ENCODE measurements at places on chromosomes 7 and 10.

- DNase-seq, result peak; percentile 11
Measured at GRCh38 chr10:105963334-105963884, 1201.1 kb downstream of the SORCS1 start.

- DNase-seq, result no peak
Measured at GRCh38 chr10:75640381-75640780, 209.0 kb downstream of the LRMDA start.

- no peak for DNase-seq
Measured at GRCh38 chr10:62000037-62000603, 98.6 kb downstream of the ARID5B start.

DNA sequence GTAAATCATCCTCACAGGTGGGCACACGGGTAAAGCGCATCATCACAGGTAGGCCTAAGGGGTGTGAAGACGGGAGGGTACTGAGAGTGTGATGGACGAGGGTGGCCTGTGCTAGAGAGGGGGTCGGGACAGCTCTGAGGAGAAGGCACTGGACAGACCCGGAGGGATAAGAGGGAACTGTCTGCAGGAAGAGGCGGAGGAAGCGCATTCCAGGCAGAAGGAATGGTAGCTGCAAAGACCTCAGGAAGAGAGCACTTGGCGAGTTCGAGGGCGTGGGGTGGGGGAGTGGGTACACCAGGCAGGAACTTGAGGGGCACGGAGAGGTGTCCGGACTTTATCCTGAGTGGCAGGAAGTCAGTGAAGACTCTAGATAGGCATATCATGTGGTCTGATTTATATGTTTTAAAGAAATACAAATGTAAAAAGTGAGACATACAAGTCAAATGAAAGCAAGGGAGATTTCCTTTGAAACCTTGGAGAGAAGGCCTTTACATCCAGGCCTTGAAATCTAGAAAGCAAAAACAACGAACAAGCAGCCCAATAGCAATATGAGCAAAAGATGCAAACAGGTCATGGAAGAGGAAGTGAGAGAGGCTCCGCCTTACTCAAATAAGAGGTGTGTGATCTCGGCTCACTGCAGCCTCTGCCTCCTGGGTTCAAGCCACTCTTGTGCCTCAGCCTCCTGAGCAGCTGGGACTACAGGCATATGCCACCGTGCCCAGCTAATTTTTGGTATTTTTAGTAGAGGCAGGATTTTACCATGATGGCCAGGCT, 3.6 kb downstream of the LHPP start:
- no peak for DNase-seq

GRCh38 chr7:22240904-22241571, 115.9 kb downstream of the RAPGEF5 start:
- DNase-seq, result no peak

- DNase-seq, result no peak
Measured at GRCh38 chr7:36509962-36510361, 120.3 kb downstream of the ANLN start.

GRCh38 chr7:95485391-95486123, at the start of gene ASB4:
Gene ASB4 (plus strand): TSS chr7:95485943. CDS start chr7:95485972, 29 bp downstream.
- no peak for DNase-seq

DNA sequence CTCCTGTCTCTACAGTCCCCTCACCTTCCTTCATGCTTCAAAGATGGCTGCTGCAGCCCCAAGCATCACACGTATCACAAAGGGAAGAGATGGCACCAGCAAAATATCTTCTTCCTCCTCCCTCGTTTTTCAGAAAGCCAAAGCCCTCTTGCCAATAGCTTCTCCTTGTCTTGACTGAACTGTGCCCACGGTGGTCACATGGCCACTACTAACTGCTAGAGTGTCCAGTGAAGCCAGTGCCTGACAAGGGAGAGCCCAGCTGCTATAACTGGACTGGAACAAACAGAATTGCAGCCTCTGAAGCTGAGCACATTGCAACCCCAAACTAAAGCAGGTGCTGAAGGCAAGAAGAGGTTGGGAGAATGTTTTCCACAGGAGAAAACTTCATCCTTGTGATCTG, 120.8 kb upstream of the RET start:
- no peak for DNase-seq

- DNase-seq, result no peak
Measured at GRCh38 chr7:269721-270120, 20.2 kb upstream of the FOXL3 start.

DNA sequence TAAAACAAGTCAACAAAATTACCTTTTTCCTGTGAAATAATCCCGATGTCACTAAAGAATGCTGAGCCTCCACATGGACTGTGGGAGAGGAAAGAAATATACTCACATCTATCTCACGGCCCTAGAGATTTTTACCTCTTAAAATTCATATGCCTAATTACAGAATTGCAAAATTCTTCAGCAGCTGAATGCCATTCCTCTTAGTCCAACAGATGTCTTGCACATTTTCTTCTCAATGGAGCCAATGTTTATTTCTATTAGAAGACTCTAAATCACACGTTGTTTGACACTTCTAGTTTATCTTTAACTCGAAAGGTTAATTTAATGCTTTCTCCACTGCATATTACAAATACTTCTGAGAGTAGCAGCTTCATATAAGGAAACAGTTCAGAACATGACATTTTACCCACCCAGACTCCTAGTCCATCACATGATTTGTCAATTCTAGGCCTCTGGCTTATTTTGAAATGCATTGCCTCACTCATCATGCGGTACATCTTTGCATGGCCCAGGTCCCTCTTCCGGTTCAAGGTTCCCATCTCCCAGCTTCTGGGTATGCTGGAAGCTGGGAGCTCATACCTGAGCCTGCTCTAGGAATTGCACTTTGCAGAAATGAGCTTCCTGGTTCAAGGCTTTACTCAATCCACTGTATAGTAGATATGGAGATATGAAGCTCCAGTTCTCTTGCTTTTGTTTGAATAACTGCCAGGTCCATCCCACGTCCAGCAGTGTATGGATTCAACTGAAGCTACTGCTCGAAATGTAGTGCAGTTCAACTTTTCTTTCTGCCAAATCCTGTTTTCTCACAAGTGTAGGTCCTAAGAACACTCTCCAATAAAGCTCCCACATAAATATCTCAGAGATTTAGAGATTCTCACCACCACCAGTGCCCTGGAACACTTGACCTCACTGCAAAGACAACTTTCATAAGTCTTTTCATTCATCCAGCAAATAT, 306.2 kb downstream of the GPR37 start:
- no peak for DNase-seq

- DNase-seq, result no peak
Measured at GRCh38 chr7:159027789-159028507, 116.7 kb downstream of the VIPR2 start.

DNA sequence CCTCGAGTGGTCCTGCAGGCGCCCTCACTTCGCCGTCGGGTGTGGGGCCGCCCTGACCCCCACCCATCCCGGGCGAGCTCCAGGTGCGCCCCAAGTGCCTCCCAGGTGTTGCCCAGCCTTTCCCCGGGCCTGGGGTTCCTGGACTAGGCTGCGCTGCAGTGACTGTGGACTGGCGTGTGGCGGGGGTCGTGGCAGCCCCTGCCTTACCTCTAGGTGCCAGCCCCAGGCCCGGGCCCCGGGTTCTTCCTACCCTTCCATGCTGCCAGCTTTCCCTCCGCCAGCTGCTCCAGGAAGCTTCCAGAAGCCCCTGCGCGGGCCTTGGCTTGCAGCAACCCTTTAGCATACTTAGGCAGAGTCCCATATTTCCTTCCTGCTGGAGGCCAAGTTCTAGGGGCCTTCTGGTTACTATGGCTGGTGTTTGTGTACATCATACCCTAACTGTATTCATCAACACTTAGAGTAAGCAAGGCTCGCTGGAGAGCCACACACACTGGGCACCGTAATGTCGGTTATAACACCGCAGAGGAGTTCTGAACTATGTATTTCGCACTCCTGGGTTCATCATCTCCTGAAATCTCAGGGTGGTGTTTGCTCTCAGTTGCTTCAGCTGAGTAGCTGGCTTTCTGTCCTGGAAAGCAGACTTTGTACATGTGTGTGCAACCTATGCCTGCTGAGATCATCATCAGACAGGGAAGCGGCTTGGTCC, 471 bp downstream of the MGMT start:
- DNase-seq, result no peak

DNA sequence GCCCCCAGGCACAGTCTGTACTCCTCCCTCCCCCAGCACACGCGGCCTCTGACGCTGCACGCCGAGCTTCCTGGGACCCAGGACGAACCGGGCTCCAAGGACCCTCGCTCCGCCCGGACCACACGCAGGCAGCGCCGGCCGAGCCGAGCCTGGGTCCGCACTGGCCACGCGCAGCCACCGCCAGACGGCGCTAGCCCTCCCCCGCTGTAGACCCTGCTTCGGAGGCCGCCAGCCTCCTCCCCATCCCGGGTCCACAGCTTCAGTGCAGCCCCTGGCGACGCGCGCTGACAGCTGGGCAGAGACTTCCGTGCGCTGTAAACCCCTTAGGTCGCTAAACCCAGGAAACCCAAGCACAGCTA, 936 bp upstream of the TCERG1L start:
- DNase-seq, result no peak

DNA sequence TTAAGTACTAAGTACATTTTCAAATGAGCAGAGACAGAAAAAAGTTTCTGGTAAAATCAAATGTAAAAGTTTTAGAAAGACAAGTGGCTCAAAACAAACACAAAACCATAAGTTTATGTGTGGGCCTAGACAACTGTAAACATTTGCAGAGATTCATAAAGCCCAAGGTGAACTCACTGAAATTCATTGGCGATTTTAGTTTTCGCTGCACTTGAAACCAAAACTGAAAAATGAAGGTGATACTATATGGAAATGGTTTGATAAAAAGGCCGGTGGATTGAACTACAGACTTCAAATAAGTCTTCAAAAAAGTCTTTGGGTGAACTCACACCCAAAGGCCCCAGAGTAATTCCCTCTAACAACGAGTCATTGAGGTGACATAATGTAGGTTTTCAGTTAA, 1184.9 kb upstream of the C7orf33 start:
- DNase-seq, result no peak

DNA sequence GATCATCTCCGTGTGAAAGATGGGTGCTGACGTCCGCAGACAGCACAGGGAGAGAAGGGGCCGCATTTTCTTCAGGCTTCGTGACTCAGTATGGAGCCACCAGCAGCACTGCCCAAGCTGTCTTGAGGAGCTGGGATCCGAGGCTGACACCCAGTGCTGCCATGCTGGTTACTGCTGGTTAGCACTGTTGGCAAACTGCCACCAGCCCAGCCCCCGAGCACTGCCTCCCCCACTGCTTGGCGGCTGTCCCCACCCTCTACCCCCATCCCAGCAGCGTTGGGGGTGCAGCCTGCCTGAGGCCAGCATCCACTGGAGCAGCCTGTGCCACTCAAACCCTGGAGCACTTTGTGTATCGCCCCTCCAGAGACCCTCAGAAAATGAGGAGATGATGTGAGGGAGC, 35.8 kb upstream of the EN2 start:
- DNase-seq, result no peak

- DNase-seq, result no peak
Measured at GRCh38 chr7:99679032-99679399, 780 bp downstream of the CYP3A5 start.

- DNase-seq, result no peak
Measured at GRCh38 chr10:24650669-24651391, 72.9 kb downstream of the ARHGAP21 start.

GRCh38 chr10:69769395-69769992, 32.2 kb upstream of the COL13A1 start:
- DNase-seq, result no peak

DNA sequence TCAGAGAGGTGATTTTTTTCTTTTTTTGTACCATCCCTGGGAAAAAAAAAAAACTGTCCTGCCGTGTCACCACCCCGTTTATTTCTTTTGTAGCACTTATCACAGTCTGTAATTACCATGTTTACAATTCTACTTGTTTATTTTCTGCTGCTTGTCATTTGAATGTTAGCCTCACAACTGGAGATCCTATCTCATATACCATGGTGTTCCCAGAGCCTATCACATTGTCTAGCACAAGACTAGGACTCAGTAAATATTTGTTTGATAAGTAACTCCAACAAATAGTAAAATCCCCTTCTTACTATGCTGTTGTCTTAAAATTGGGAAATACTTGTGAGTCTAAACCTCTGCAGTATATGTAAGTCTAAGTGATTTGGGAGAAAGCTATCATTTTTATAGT, 36.0 kb downstream of the MKLN1 start:
- DNase-seq, result no peak

DNA sequence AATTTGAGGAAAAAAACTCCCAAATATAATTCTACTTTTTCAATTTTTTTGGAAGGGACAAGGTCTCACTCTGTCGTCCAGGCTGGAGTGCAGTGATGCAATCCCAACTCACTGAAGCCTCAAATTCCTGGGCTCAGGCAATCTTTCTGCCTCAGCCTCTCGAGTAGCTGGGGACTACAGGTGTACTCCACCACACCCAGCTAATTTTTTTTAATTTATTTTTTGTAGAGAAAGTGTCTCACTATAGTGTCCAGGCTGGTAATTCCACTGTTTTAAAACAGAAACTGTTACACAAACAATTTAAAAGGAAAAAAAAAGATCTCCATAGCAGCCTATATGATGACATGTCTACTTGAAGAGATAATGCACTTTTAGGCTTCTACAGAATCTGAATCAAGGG, 25.6 kb downstream of the EZH2 start:
- DNase-seq, result no peak

- DNase-seq, result peak; percentile 4
Measured at GRCh38 chr7:73865738-73866445, 4.9 kb downstream of the TMEM270 start.

DNA sequence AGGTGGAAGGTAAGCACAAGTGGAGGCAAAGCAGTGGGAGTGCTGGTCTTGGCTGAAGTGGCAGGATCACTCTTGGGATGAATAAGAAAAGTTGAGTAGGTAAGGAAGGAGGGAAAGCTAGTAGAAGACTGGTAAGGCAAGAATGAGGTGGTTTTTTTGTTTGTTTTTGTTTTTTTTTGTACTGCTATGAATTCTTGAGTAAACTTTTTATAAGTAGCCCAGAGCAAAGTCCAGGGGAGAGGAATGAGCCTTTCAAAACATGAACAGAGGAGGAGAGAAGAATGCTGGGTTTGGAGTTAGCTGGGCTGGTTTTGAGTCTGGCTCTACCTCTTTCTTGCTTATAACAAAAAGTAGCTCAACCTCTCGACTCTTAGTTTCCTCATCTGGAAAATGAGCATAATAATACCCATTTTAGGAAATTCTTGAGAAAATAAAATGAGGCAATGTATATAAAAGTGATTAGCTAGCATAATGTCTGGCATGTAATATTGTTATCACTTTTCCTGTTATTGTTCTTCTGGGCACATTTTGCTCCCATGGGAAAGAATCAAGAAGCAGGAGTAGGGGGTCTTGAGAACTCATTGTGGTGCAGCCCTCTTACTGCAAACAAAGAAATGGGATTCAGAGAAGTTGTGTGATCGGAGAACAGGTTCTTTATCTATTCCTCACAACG, 24.1 kb upstream of the LRRC17 start:
- no peak for DNase-seq

GRCh38 chr7:111400088-111400487, 162.2 kb downstream of the IMMP2L start:
- DNase-seq, result no peak
